ENCODE measurements at places on chromosomes 13 and 19.

DNA sequence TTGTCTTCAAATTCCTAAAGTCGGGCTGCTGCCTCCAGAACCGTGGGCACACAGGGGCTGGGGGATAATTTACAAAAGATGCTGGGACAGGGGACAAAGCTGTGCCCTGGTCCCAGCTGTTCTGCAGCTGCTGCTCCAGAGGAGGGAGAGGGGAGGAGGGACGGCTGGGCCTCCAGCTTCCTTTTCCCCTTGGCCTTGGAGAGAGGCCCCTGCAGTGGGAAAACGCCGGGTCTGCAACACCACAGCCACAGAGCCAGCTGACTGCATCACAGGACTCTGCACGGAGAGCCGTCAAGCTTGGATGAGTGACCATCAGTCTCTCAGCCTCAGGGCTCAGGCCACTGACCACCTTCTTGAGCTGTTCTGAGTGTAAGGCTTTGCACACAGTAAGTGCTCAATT is 6.1 kb downstream of the DOCK6 start:
- DNase-seq, result no peak

DNA sequence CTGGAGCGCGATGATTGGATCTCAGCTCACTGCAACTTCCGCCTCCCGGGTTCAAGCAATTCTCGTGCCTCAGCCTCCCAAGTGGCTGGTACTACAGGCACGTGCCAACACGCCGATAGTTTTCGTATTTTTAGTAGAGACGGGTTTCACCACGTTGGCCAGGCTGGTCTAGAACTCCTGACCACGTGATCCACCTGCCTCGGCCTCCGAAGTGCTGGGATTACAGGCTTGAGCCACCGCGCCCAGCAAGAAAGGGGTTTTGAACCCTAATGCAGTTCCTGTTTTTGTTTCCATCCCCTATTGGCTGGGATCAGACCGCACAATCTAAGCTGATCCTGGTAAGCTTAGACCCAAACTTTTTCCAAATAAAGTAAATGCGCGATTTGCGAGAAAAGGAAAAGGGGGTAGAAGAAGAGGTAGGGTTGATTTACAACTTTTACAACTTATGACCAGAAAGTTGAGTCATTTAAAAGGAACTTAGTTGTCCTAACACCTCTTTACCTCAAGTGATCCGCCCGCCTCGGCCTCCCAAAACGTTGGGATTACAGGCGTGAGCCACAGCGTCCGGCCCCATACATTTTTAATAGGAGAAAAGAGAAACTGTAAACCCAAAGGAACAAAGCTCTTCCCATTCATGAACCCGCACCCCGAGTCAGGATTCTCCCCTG is 764 bp downstream of the ZNF626 start:
- no peak for DNase-seq

- no peak for DNase-seq
These were observed 36.8 kb upstream of the MBNL2 start for GRCh38 chr13:97185291-97185690.

- DNase-seq, result no peak
These were observed 156.5 kb upstream of the ZNF507 start for GRCh38 chr19:32188921-32189320.

DNA sequence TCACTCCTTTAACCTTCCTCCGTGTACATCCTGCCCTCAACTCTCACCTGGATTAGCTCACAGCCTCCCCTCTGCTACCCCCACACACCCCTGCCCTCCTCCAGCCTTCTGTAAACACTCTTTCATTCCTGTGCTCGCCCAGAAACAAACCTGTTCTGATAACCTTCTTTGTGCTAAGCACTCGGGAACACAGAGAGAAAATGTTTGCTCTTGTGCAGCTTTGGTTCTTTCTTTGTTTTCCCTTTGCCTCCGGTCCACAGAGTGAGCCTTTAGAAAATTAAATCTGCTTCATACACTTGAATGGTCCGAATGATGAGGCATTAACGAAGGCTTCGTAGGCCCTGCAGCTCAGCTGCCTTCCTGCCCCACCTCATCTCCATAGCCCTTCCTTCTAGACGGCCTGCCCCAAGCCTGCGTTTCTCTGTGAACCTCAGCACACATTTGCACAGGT is 6.6 kb upstream of the ZDHHC20 start:
- no peak for DNase-seq

- peak; percentile 72 for DNase-seq
These were observed 23.3 kb downstream of the NOTCH3 start for GRCh38 chr19:15177269-15178116.

- DNase-seq, result no peak
These were observed 7.0 kb upstream of the ZNF440 start for GRCh38 chr19:11807099-11807380.
